ENCODE measurements at places on chromosomes 3 and 15.

GRCh38 chr3:132726341-132726823, 4.2 kb upstream of the NPHP3 start:
- DNase-seq, result no peak

DNA sequence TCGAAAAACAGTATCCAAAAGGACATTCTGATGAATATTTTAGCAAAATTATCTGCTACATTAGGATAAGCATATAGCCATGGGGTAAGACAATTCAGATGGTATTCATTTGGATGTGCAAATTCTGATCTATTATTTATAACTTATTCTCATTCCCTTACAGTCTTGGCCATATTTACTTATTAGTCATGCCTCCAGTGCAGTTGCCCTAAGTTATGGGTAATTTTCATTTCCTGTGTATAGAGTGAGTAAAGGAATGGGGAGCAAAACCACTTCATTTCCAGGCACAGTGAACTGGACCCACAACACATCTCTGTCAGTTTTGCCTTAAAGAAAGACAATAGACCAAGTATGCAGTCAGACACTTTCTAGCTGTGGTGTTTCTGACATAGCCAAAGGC, 134.3 kb downstream of the POLQ start:
- no peak for DNase-seq

DNA sequence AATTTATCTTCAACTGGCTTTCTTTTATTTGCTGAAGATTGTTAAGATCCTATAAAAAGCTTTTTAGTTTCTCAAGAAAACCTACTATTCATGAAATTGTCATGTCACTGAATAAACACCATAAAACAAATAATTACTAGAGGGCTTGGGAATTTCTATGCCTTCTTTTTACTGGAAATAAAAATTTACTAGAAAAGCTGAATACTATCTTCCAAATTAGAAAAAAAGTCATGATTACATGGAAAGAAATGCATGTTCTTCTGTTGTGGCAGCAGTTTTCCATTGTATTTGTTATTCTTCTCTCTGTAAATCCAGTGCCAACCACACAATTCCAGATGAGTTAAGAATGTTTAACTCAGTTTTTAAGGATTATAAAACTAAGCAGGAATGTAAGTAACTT, 153.8 kb downstream of the RAP2B start:
- no peak for DNase-seq

- no peak for DNase-seq
These were observed 131.4 kb downstream of the CHSY1 start for GRCh38 chr15:101120473-101120872.

DNA sequence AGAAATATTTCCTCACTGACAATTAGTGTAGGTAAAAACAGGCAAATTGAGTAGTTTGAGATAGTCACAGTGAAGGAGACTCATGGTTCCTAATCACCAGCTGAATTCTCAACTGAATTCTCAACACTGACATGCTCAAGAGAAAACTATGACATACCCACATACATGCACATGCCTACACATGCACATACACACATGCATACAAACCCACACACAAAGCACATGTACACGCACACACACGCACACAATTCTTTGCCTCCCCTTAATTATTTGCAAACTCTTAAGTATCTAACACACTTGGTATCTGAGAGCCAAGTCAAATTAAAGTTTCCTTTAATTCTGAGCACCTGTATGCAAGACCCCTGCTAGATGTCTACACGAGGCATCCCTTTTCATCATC, 111.8 kb downstream of the GABRB3 start:
- DNase-seq, result no peak

DNA sequence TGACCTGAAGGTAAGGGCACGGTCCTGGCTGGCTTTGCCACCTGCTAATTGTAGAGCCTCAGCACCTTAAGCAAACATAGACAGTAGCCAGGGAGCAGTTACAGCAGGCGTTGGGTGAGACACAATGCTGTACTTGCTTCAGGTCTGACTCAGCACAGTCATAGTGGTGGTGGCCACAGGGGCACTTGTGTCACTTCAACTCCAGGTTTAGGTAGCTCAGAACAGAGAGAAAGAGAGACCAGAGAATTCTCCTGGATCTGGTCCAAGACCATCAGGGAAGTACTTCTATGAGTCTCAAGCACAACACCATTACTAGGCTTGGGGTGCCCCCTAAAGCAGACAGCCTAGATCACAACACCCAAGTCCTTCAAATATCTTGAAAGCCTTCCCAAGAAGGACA, 204.4 kb downstream of the OTOL1 start:
- DNase-seq, result no peak

- no peak for DNase-seq
These were observed 7.6 kb downstream of the FRMD4B start for GRCh38 chr3:69378112-69378802.

GRCh38 chr15:66623801-66624453, 58.1 kb upstream of the LCTL start:
- no peak for DNase-seq

DNA sequence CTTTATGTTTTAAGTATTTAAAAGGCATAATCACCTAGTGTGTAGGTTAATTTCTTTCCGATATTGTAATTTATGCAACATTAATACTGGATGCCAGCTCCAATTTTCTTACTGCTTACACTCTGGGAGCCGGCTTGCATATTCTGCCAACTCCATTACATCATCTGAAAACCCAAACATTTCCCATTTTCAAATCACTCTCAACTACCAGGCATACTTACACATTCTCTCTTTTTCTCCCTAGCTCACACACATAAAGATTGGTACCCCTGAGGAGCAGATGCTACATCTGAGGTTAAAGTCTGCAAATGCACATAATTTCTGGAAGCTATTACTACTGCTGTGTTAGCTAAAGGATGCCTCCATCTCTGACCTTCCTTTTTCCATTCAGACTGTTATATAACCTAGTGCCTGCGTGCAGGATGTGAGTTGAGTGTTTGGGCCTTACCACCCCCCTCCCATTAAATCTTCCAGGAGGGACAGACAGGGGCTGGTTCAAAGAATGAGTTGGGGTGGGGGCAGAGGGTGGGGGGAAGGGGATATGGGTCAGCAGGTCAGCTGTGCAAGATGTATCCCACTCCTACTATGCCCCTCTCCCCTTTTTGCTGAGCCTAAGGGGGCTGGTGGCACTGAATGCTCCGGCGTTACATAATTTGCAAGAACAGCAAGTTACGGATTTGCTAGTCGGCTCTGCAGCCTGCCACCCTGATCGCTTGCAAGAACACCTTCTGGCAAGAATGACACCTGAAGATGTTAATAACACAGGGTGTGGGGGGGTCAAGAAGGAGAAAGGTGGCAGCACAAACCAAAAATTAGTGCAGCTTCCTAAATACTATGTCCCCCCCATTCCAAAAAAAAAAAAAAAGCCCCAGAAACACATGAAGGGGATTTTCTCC, 2.5 kb downstream of the RORA start:
- DNase-seq, result no peak

DNA sequence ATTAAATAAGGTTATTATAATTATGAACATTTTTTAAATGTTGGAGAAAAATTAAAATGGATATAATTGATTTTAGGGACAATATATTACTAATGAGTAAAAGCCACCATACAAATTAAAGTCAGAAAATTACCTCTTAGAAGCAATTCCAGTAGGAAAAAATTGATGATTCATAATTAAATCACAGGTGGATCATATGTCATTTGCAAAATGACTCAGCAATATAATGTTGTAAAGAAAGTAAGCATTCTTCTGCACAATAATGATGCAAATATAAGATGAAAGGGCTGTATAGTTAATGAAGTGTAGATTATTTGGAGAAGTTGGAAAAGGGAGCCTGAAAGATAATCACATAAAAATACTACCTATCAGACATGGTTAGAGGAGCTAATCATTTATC, 25.8 kb downstream of the ZPLD1 start:
- DNase-seq, result no peak

DNA sequence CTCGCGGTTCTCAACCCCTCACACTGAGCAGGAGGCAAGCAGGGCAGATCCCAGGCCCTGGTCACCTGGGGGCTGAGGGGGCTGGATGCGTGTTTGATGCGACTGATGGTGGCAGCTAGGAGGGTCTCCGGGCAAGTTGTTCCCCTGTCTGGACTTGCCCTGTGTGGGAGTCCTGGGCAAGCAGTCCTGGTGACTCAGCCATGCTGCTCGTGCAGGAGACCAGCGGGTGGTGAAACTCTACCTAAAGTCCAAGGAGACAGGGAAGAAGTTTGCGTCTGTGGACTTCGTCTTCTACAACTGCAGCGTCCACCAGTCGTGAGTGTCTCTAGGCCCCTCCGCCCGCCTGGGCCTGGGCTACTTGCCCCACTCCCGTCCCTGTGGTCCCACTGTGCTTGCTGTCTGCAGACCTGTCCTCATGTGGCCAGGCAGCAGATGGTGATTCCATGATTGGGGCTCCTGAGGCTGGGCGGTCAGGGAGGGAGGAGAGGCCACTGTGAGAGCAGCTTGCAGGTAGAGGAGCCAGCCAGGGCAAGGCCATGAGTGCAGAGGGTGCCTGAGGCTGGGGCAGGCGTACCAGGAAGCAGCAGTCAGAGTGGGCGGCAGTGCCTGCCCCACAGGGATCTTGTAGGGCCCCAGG, 23.1 kb downstream of the PLXNA1 start:
- DNase-seq, result no peak

DNA sequence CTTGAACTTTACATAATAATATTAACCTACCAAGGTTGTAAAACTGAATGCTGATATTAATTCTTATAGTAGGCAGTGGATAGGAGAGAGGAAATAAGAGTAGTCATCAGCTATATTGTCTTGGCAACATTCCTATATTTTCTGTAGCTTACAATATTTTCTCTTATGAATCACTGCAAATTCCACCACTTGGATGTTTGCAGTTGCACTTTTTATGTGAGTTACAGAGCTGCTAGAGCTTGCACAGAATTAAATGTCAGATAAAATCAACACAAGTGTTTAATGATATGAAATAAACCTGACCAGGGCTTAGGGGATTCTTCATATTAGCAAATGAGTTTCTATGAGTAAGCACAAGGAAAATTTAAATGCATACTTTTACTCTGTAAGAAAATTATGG, 1710.1 kb downstream of the SI start:
- DNase-seq, result no peak

DNA sequence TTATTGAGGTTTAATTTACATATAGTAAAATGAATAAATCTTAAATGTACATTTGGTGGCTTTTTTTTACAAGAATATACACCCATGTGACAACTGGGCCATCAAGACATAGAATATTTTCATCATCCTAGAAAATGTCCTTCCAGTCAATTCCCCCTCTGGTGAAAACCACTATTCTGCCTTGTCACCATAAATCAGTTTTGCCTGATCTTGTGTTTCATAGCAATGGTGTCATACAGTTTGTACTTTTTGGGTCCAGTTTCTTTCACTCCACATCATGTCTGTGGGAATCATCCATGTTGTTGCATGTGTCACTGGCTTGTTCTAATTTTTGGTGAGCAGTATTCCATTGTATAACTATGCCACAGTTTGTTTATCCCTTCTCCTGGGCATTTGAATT, 133.1 kb downstream of the PDCD6IP start:
- no peak for DNase-seq

DNA sequence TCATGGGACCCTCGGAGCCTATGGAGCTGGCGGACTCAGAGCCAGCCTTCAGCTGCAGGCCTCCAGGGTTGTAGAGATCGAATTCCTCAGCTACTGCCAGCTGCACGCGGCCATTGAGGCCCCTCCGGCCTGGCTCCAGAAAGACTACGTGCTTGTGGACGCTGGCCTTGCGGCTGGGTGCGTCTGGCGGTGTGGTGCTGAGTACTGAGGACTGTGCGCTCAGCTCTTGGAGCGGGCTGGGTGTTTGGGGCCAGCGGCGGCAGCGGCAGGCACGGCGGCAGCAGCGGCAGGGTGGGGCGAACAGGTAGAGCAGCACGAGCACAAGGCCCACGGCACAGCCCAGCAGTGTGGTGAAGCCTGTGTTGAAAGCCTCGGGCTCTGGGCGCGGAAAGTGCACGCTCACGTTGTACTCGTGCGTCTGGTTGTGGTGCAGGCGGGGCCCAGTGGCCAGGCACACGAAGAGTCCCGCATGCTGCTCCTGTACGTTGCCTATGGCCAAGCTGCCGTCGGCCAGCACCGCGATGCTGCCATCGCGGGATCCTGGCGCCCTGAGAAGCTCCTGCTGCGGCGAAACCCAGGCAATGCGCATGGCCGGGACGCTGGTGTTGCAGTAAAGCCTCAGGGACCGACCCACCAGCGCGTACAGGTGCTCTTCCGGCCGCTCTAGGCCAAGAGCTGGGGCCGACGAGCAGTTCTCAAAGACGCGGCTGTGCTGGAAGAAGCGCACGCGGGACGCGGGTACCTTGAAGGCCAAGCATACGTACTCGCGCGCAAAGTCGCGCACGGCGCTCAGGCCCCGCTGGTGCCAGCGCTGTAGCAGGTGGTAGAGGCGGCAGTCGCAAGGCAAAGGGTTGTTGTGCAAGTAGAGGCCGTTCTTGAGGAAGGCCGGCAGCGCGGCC, 1.3 kb downstream of the AMIGO3 start:
- no peak for DNase-seq

GRCh38 chr15:71218272-71218805, 103.1 kb downstream of the THSD4 start:
- no peak for DNase-seq

GRCh38 chr3:186110975-186111974, 2.4 kb upstream of the ETV5 start:
- no peak for DNase-seq

DNA sequence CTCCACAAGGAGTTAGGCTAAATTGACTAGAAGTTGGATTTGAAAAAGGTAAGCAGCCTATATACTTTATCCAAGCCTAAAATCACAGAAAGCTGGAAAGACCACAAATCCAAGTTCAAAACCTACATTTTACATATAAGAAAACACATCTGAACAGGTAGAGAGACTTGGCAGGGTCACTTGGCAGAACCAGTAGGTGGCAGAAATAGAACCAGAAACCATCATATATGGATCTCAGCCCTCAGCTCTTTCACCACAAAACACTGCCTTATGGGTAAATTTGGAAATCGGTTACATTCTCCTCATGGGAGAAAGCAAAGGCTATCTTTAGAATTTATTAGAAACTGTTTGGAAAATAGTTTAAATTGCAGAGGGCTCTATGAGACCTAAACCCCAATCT, 44.2 kb downstream of the MKRN2 start:
- DNase-seq, result no peak

DNA sequence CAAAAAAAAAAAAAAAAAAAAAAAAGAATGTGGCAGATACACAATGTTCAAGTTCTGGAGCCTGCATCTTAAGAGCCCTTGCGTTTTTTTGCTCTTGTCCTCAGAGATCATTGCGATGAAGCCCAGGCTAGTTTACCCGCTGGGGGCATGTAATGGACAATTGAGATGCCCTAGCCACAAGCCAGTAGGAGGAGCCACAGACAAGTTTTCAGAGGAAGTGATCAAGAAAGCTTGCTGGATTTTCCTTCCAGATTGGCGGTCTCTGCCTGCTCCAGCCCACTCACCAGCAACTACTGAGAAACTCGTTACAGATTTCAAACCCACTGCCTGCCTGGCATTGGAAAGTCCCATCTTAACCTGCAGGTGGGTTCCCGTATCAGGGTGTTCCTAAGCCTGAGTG, 192.1 kb upstream of the EOMES start:
- DNase-seq, result no peak

- no peak for DNase-seq
These were observed 112.1 kb downstream of the SEC22A start for GRCh38 chr3:123313889-123314288.
